Heart right ventricle (tissue), 16 donors: ENCODE measurements at places on chromosomes 5 and 9.

- DNase-seq = peak; percentile 62
Observed at GRCh38 chr9:4555236-4555635, 65.0 kb downstream of the SLC1A1 start.

GRCh38 chr9:116942593-116943061 is 255.5 kb downstream of the TRIM32 start:
- DNase-seq = no peak

GRCh38 chr5:57408285-57408684 is 74.3 kb downstream of the ACTBL2 start:
- DNase-seq = no peak

- DNase-seq = no peak
Observed at GRCh38 chr9:129671519-129671918, 6.1 kb downstream of the PRRX2 start.

- DNase-seq = peak; percentile 45
Observed at GRCh38 chr5:113204525-113205161, 228.0 kb downstream of the DCP2 start.

DNA sequence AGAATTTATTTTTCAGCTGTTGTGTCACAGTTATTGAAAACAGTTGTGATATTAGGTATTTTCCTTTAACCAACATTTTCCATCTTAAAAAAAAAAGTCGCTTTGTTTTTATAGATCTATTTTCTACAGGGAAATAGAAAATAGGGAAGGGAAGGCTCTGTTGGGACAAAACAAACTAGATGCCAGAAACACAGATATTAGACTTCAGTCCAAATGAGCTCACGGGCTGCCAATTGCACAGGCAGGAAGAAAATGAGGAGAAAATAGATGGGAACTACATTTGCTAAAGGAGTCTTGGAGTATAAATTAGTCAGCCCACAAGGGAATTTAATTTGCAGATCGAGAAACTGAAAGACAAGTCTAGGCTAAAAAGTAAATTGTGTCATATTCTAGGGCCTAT is 21.4 kb upstream of the ISOC1 start:
- DNase-seq = no peak

DNA sequence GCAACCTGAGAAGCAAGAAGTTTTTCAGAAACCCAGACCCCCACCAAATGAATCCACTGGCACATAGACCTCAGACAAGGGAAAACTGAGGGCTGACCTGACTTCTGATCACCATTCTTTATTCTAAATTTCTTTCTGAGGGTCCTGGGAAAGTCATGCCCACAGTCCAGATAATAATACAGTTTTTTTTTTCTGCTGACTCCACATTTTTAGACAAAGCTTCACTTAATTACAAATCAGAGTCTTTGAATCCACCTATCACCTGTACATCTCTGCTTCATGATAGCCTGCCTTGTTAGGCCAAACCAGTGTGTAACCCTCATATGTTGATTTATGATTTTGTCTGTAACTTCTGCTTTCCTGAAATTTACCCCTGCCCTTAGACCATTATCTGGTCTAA is 103.6 kb downstream of the PSAT1 start:
- no peak for DNase-seq

DNA sequence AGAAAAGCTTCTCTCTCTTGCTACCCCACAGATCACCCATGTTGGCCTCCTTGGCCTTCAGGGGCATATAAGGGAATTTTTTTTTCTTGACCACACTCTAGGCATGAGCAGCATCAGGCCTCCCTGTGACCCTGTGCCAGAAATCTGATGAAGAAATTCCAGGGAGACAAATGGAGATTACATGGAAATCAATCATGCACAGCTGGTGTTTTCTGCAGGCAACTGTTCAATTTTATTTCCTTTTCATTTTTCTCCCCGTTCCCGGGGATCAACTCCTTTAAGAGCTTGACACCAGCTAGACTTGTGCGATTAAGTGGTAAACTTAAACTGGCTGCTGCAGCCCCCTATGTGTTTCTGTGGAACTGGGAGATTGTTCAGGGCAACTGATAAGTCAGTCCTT is 59.3 kb downstream of the GALNT10 start:
- DNase-seq = no peak

DNA sequence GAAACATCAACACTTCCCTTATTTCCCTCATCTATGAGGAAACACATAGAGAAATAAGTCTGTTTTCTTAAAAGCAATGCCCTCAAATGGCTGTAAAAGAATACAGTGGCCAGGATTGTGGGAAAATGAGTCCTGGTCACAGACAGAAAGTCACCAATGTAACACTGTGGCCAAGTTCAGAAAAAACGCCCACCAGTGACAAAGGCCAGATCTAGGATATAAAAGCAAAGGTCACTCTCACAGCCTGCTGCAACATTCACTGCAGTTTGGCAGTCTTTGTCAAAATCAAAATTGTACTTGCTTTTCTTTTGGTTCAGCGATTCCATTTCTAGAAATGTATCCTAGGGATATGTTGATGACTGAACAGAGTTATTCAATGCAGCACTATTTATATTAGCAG is 30.5 kb downstream of the TSSK1B start:
- DNase-seq = no peak
